ENCODE measurements at places on chromosomes 7 and 10. TPM values are rescaled to one million over a fixed set of nuclear protein-coding genes. Genes with fewer than 3 reads are reported as not detected.

GNAT3 gene
- total RNA-seq = not detected

NEBL gene
- total RNA-seq = 3.9 TPM

TMEM196 gene
- total RNA-seq = not detected

GDF2 gene
- not detected for total RNA-seq

MEOX2 gene
- not detected for total RNA-seq

SEC31B gene
- 2.5 TPM for total RNA-seq

TRIM74 gene
- total RNA-seq = 0.27 TPM

CPEB3 gene
- 0.39 TPM for total RNA-seq

NPM3 gene
- 127 TPM for total RNA-seq
